HT-29 (cell line): ENCODE measurements at places on chromosomes 13 and 19. TPM values are rescaled to one million over a fixed set of nuclear protein-coding genes. Genes with fewer than 3 reads are reported as not detected.

The HS6ST3 gene
- not detected in 2 replicates for total RNA-seq

The ZNF667 gene
- not detected in 2 replicates for total RNA-seq

The LILRA5 gene
- not detected in 2 replicates for total RNA-seq

The TRAPPC6A gene
- total RNA-seq: 34.2 and 51.1 TPM in 2 replicates

The LIM2 gene
- total RNA-seq: not detected in 2 replicates

The LHFPL6 gene
- not detected in 2 replicates for total RNA-seq

The AMH gene
- total RNA-seq: 17.3 and 19.9 TPM in 2 replicates

The UQCR11 gene
- total RNA-seq: 121 and 155 TPM in 2 replicates

- DNase-seq: peak; percentile 61
Measured at GRCh38 chr13:45162821-45163220, 38.0 kb downstream of the KCTD4 start.

DNA sequence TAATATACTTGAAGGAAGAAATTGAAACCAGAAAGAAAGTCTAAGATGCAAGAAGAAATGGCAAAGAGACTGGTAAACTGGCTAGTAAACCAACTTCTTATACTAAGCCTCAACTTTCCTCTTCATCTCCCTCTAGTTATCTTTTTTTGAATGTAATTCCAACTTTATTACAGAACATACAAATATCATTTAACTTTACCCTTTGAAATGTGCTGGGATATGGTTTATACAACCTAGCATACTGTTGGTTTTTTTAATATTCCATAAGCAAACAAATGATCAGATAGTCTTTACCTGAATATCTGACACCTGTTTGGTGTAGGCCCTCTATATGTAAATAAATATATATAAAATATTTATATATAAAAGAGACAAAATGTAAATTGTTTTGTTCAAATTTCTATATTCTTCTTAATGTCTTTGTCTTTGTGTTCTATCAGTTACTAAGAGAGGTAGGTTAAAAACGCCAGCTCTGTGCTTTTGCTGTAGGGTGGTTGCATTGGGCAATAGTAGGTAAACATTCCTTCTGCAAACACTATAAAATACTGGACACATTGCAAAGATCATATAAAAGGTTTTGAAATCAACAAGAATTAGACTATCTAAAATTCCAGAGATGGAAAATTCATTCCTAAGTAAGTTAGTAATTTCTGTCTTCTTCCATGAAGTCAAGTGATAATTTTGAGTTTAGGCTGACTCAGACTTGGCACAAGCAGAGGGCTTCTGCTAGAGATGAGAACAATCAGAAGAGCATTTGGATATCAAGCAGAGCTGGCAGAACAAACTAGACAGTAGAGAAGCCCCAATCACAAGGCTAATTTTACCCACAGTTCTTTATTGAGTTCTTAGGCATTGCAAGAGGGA lies 383.3 kb downstream of the RFC3 start:
- DNase-seq: peak; percentile 68

- peak; percentile 96 for DNase-seq
Measured at GRCh38 chr13:89380101-89380500, 1708.9 kb downstream of the SLITRK5 start.

DNA sequence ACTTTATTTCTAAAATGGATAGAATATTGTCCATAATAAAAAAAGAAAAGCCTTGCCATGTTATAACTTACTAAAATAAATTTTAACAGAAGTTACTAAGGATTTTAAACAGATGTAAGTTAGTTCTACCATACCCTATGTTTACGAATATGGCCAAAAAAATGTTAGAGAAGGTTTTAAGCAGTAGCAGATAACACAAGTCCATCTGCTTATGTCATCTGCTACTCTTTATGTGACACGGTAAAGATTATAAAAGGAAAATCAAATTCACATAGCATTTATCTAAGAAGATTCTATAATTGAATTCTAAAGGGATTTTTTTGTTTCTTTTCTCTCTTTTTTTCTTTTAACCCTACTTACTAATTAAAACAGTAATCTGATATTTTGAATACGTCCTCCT lies 114.2 kb upstream of the MIR17HG start:
- DNase-seq: no peak

GRCh38 chr19:42295342-42295741 lies 6.6 kb upstream of the PRR19 start:
- no peak for DNase-seq

- no peak for DNase-seq
Measured at GRCh38 chr19:14162871-14163297, 26.5 kb upstream of the ASF1B start.

- DNase-seq: peak; percentile 25
Measured at GRCh38 chr13:32426990-32427851, 709 bp downstream of the N4BP2L1 start.

- DNase-seq: peak; percentile 22
Measured at GRCh38 chr19:2171349-2172145, 7.8 kb downstream of the DOT1L start.

- no peak for DNase-seq
Measured at GRCh38 chr19:17325133-17325532, 9.5 kb downstream of the ANO8 start.

GRCh38 chr13:40792284-40793051 lies 3.1 kb downstream of the SLC25A15 start:
- no peak for DNase-seq

DNA sequence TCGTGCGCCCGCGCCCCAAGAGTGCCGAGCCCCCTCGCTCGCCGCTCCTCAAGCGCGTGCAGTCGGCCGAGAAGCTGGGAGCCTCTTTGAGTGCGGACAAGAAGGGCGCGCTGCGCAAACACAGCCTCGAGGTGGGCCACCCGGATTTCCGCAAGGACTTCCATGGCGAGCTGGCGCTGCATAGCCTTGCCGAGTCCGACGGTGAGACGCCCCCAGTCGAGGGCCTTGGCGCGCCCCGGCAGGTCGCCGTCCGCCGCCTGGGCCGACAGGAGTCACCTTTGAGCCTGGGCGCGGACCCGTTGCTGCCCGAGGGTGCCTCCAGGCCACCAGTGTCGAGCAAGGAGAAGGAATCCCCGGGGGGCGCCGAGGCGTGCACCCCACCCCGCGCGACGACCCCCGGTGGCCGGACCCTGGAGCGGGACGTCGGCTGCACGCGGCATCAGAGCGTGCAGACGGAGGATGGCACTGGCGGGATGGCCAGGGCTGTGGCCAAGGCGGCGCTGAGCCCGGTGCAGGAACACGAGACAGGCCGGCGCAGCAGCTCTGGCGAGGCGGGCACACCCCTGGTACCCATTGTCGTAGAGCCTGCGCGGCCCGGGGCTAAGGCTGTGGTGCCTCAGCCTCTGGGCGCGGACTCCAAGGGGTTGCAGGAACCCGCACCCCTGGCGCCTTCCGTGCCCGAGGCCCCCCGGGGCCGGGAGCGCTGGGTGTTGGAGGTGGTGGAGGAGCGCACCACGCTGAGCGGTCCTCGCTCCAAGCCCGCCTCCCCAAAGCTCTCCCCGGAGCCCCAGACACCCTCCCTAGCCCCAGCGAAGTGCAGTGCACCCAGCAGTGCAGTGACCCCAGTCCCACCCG lies 7.1 kb downstream of the DNASE2 start:
- DNase-seq: no peak

DNA sequence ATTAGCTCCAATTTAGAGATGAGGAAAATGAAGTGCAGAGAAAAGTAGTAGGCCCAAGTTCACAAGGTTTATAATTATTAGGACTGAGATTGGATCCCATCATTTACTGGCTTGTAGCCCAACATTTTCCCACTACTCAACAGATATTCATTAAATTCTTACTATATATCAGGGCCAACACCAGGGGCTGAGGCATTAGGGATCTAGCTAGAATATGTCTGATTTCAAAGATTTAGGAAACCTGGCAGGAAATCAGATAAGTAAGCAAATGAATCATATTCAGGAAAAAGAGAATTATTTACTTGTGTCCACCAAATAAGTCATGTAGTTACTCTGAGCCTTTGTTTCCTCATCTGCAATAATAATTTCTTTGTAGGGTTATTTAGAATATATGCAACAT lies 94.3 kb downstream of the OXGR1 start:
- no peak for DNase-seq

GRCh38 chr19:14553042-14553938 lies 18.6 kb downstream of the NDUFB7 start:
- DNase-seq: no peak

DNA sequence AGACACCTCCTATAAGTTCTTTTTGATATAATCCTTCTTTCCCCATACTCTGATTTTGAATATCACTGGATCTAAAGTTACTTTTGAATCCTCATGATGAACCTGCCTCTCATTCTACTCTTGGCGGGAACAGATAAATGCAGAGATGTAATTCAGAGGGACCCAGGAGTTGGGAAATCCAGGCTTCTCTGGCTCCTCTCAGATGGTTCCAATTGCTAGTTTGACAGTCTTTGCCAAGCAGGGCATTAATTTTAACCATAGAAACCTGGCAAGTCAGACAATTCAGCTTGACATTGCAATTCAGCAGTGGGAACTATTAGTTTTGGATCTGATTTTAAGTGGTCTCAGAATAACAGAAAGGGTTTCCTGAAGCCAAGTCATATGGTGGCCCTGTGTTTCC lies 67.3 kb upstream of the KLF12 start:
- DNase-seq: no peak

DNA sequence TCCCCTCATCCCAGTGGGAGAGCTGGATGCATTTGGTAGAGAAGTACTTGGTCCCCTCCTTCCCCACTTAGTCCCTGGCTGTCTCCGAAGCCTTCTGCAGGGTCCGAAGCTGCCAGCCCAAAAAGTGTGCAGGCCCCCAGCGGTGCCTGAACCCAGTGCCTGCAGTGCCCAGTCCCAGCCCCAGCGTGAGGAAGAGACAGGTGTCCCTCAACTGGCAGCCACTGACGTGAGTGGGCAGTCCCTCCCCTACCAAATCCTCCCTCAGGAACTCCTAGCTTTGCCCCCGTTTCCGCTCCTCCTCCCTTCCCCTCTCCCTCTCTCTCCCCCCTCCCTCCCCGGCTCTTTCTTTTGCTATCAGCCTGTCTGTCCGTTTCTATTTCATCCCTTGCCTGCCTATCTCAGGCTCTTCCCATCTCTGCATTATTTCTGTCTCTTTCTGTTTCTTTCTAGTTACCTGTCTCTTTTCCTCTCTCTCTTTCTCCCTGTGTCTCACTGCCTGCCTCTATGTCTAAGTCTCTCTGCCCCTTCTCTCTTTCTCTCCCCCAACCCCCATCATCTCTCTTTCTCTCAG lies 1.8 kb upstream of the LTBP4 start:
- DNase-seq: no peak

GRCh38 chr19:7888145-7888825 lies at the start of gene LRRC8E:
LRRC8E (plus strand) TSS chr19:7888510; CDS start chr19:7895604, 7,094 bp downstream.
- DNase-seq: peak; percentile 47

DNA sequence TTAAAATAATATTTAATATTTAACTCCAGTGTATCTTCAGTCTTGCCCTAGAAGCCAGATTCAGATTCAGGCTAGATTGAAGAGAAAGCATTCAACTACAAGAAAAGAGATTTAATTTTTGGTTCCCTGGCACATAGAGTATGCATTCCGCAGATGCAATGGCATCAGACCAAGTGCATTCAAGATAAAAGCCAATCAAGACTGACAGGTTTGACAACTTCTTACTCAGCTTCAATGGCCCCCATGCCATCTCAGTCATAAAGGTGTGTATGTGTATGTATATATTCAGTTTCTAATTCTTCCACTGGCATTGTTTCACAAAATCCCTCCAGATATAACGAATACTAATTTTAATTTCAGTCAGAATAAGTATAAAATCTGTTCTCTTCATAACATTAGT lies 650.8 kb upstream of the GPC6 start:
- DNase-seq: peak; percentile 26

DNA sequence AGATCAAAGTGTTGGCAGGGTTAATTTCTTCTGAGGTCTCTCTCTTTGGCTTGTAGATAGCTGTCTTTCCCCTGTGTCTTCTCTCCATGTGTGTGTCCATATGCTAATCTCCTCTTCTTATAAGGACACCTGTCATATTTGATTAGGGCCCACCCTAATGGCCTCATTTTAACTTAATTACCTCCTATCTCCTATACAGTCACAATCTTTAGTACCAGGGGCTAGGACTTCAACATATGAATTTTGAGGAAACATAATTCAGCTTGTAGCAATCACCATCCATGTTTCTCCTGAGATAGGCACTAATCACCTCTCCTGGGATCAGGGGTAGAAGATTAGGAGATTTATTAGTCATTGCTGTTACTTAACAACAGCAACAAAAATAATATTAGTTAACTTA lies 196.1 kb upstream of the RXFP2 start:
- DNase-seq: no peak

DNA sequence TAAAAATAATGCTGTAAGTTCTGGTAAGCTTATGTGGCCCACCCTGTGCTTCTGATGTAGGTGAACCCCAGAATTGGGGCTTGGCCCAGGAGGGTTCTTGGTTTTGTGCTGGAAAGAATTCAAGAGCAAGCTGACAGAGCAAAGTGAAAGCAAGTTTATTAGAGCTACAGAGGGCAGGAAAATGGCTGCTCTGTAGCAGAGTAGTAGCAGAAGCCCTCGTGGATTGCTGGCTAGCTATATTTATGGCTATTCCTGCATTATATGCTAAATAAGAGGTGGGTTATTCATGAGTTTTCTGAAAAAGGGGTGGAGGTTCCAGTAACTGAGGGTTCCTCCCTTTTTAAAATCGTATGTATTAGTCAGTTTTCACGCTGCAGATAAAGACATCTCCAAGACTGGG lies 20.6 kb upstream of the ZNF599 start:
- DNase-seq: no peak
